Right ventricle myocardium superior (tissue), 1 donor: ENCODE measurements at places on chromosomes 5 and 9. TPM values are rescaled to one million over a fixed set of nuclear protein-coding genes. Genes with fewer than 3 reads are reported as not detected.

The PTPDC1 gene
- 8.4 TPM for total RNA-seq

The MAMDC4 gene
- 13.2 TPM for total RNA-seq

The SLC22A4 gene
- 1.6 TPM for total RNA-seq

The CBY3 gene
- total RNA-seq = not detected

The GFI1B gene
- not detected for total RNA-seq

The PGM5 gene
- 157 TPM for total RNA-seq

The PPP3R2 gene
- total RNA-seq = not detected

The PTGES gene
- total RNA-seq = 4.5 TPM

The FCN1 gene
- total RNA-seq = 4.0 TPM

The FEM1C gene
- 46.8 TPM for total RNA-seq

The SLC6A7 gene
- total RNA-seq = not detected

The AGXT2 gene
- total RNA-seq = not detected

The RNF183 gene
- not detected for total RNA-seq

The C9orf40 gene
- total RNA-seq = 3.0 TPM

The NCBP1 gene
- 20.0 TPM for total RNA-seq

The PPP6C gene
- 34.2 TPM for total RNA-seq
